K562 (cell line): ENCODE measurements at places on chromosomes 7 and 10. TPM values are rescaled to one million over a fixed set of nuclear protein-coding genes. Genes with fewer than 3 reads are reported as not detected.

Gene AIMP2
- total RNA-seq: 62.5 and 65.8 TPM in 2 replicates

Gene CYP3A7
- total RNA-seq: not detected in 2 replicates

Gene TLL2
- 0.09 TPM in 1 of 2 replicates, not detected in the other for total RNA-seq

Gene NEUROD6
- total RNA-seq: not detected in 2 replicates

Gene STOX1
- total RNA-seq: 0.29 and 0.42 TPM in 2 replicates

Gene OR2F1
- total RNA-seq: not detected in 2 replicates

Gene CHST15
- total RNA-seq: 0.13 and 0.16 TPM in 2 replicates

Gene NPC1L1
- total RNA-seq: 0.02 and 0.07 TPM in 2 replicates

Gene SSC4D
- 0.98 and 1.2 TPM in 2 replicates for total RNA-seq

Gene ZNF467
- 14.2 and 16.2 TPM in 2 replicates for total RNA-seq

Gene UCMA
- total RNA-seq: not detected in 2 replicates

Gene FKBP6
- not detected in 2 replicates for total RNA-seq

Gene FAM25G
- not detected in 2 replicates for total RNA-seq

Gene LIPF
- total RNA-seq: not detected in 2 replicates

Gene MKI67
- total RNA-seq: 73.7 and 86.5 TPM in 2 replicates
